Activated CD8-positive, alpha-beta memory T cell treated with anti-CD3 and anti-CD28 coated beads for 48 hours (primary cell): ENCODE measurements at places on chromosomes 11 and 22.
A peak's percentile ranks its signal among the peaks of the same experiment; 100 is the strongest.

GRCh38 chr11:88353386-88353785 is 15.8 kb upstream of the CTSC start:
- no peak for DNase-seq

GRCh38 chr11:62459080-62459479 is 40.2 kb downstream of the SCGB1A1 start:
- DNase-seq = no peak

GRCh38 chr11:63613517-63614135 is 607 bp downstream of the PLAAT3 start:
- DNase-seq = no peak

GRCh38 chr11:22276535-22276934 is 61.6 kb upstream of the SLC17A6 start:
- DNase-seq = no peak

GRCh38 chr11:69562816-69563215 is 78.1 kb upstream of the CCND1 start:
- no peak for DNase-seq

GRCh38 chr11:57476047-57476756 is 15.9 kb downstream of the RTN4RL2 start:
- no peak for DNase-seq

- no peak for DNase-seq
Measured at GRCh38 chr11:14529951-14530350, 9.8 kb upstream of the PSMA1 start.

- DNase-seq = no peak
Measured at GRCh38 chr11:126891556-126892217, 108.9 kb downstream of the KIRREL3 start.

DNA sequence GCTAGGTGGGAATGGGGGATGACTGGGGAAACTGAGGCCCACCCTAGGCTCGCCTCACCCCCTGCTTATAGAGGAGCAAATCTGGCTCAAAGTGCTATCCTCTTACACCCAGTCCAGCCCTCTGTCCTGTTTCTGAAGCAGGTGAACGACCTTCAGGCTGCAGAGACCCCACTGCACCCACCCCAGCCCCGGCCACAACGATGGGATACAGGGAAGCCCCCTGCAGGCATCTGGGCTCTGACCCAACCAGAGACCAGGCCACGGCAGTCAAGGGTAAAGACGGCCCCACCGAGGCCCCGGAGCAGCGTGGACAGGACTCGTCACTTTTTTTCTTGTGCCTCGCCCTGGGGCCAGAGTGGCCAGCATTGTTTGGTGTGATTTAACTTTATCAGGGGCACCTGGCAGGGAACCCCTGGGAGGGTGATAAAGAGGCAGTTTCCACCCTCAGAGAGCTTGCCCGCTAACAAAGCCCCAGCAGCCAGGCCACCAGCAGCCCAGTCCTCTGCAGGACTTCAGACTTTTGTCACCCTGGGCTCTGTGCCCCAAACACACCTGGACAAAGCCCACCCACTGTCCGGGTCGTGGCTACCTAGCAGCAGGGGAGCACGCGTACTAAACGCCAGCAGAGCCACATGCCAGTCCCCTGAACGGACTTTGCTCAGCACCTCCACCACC is 612.6 kb downstream of the TBC1D22A start:
- no peak for DNase-seq

DNA sequence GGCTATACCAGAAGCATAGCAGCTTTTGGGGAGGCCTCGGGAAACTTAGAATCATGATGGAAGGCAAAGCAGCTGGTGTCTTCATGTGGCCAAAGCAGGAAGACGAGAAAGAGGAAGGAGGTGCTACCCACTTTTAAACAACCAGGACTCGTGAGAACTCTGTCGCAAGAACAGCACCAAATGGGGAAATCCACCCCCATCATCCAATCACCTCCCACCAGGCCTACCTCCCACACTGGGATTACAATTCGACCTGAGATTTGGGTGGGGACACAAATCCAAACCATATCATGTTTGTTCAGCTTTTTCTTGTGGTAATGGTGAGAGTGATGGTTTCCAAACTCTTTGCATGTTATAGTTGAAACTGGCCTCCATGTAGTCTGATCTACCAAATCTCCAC is 32.5 kb upstream of the OR10D3 start:
- DNase-seq = no peak

DNA sequence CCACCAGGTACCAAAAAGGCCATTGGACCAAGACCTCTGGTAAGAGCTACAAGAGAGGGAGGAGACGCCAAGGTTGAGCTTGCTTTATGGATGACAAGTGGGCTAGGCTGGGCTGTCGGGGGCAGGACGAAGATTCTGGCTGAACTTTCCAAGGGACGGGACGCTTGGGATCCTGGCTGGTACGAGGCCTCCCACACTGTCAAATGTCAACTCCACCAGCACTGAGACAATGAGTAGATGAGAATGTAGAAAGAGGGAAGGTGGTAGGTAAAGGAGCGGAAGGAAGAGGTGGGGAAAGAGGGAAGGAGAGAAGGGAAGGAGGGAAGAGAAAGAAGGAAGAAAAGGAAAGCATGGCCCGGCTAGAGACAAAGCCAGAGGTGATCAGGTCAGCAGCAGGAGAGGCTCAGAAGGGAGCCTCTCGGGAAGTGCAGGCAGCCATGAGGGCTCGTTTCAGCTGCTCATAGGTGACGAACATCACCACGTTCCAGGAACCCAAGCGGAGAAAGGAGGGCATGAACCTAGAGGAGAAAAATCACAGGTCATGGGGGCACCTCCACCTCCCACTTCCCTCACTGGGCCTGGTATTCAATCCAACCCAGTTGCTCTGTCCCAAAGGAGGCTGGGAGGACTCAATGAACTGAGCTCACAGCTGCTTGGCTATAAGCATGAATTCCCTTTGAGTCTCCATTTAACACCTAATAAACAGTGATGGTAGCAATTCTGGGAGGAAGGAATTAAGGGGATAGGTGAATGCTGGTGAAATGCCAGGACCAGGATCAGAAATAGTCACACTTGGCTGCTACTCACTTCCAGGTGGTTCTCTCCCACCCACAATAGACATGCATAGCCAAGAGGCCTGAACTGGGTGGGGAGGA is 7.8 kb downstream of the UCP2 start:
- no peak for DNase-seq

- DNase-seq = no peak
Measured at GRCh38 chr11:112042161-112042960, 17.2 kb downstream of the DLAT start.

- no peak for DNase-seq
Measured at GRCh38 chr11:92846491-92847125, 122.8 kb upstream of the MTNR1B start.

- no peak for DNase-seq
Measured at GRCh38 chr22:31055635-31056159, 25.4 kb upstream of the SMTN start.

GRCh38 chr22:49724893-49725489 is 102.7 kb downstream of the BRD1 start:
- peak; percentile 58 for DNase-seq

DNA sequence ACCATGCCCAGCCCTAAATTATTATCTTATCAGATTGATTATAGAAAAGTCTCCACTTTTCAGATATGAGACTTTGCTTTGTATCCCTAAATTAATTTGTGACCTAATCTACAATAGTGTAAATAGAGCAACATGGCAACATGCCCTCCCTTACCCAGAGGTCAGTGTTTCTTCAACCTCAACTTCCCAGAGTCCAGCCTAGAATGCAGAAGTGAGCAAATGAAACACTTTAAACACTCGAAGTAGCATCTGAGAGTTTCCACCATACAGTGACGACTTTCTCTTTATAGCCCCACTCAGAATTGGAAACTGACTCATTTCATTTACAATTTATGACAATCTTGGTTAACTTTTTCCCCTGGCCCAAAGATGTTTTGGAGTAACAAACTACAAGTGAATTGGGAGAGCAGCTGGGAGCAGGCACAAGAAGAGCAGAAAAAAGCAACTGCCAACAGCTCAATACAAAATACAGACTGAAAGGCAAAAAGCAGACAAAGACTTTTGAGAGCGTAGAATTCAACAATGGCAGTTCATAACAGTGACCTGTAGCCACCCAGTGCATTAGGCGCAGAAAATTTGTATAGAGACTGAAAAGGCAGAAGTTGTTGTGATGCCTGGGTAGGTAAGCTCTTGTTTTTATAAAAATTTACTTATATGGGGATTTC is 10.1 kb upstream of the BLID start:
- no peak for DNase-seq

DNA sequence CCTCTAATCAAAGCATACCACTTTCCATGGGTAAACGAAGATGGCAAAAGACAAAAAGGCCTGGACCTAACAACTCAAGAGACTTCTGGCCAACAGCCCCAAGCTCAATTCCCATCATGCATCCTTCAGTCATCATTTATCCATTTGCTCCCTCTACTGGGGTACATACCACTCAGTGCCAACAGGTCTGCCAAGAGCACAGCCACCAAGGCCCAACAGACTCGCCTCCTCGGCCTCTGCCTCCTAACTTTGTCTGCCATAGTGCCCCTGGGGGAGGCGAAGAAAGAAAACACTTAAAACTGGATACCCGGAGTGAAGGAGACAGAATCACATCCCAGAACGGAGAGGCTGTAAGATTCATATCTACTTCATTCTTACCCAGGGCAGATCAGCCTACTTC is 1.1 kb downstream of the HYOU1 start:
- DNase-seq = no peak

GRCh38 chr11:45960387-45961095 is 38.1 kb downstream of the LARGE2 start:
- DNase-seq = no peak

DNA sequence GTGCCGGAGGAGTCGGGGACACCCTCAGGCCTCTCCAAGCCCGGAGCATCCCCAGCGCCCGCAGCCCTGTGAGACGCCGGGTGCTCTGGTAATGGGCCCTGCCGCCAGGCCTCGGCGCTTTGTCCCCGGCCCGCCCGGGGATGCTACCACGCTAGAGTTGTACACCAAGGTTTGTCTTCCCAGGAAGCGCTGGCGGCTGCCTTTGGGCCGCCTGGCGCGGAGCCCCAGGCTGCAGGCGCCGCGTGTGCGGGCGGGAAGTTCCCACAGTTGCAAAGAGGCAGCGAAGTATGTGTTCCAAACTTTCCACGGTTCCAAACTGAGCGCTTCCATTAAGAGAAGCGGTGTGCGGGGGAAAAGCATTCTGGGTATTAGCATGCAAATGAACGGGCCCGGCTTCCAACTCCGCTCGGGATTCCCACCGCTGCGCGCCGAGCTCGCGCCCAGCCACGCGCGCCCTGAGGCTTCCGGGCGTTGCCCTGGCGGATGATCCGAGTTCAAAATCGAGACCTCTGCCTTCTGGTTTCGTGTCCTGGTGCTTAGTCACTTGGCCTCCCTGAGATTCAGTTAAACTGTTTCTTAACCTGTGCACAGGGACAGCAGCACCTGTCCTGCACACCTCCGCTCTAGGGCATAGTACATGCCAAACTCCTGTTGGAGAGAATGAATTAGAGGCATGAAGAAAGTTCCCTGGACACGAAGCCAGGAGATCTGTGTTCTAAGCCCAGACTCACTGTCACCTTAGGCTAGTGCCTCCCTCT is 1.3 kb upstream of the PATZ1 start:
- peak; percentile 38 for DNase-seq

DNA sequence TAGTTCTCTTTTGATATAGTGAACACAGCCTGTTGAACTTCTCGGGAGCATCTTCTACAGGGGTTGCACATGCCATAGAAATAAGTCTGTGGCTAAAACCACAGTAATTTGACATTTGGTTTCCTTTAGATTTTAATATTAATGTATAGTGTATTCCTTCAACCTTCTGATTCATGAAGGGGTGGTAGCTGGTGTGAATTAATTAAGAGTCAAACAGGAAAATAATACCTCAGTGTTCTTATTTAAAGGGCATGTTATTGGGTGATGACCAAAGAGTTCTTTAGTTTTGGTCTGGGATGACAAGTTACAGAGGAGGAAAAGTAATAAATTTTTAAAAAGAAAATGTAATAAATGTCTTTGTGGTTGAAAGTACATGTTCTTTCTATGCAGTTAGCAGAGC is 86.8 kb downstream of the PDHX start:
- DNase-seq = no peak

DNA sequence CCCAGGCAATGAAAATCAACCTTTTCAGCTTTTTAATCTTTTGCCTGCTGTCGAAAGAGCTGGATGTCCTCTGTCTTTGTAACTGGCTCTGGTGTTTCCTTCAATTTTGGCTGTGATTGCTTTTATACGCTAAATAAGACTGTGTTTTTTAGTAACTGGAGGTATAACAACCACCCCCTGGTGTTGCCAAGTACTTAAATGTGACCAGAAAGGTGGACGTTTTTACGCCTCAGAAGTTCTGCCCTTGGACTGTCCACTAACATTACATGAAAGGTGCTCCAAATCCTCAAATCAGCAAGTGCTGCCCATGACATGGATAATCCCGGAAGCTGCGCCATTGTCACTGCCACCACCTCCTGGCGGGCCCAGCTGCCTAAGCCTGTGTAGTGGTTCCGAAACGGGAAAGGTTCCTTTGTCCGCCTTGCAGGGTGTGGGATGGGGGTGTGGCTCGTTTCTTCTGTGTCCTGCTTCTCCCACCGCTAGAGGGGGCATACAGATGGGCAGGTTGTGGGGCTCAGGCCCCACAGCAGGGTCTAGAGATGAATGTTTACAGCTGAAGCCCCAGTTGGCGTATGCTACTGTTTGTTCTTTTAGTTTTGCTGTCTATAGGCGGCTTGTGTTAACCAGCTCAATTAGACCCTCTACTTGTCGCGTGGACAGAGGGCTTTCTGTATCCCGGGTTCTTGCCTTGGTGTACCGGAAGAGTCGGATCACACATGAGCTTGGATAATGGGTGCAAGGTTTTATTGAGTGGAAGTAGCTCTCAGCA is 82.2 kb upstream of the SEPTIN5 start:
- DNase-seq = no peak

DNA sequence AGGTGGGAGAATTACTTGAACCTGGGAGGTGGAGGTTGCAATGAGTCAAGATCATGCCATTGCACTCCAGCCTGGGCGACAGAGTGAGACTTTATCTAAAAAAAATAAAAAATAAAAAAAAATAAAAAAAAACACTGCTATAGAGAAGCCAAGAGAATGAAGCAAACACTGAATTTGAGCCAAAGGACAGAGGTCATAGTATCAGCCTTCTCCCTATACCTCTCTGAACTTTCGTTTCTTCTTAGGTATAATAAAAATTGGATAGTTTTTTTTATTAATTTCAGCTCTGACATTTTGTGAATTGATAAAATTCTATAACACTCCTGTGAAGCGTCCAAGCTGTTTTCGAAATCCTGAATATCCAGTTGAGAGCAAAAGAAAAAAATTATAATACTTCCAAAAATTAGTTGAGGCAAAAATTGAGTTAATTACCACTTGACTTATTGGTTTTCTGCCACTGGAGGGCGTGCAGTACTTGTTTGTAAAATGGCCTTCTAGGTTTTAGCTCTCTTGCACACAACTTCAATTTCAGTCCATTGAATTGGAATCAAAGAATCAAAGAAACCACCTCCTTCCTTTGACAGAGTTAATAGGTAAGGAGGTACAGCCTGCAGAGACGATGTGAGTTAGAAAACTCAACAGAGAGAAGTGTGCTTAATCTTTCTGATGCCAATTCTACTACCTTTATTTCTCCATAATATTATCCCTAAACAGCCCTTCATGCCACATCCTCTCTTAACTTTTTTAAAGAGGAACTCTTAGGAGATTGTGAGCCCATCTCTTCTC is 143.2 kb downstream of the BBOX1 start:
- no peak for DNase-seq

GRCh38 chr22:49953680-49954344 is 6.8 kb upstream of the PIM3 start:
- DNase-seq = no peak

- no peak for DNase-seq
Measured at GRCh38 chr11:3173795-3174194, 8.7 kb upstream of the OSBPL5 start.
